Stimulated activated effector memory CD8-positive, alpha-beta T cell treated with anti-CD3 and anti-CD28 coated beads, Interleukin-12 subunit alpha, Interleukin-12 subunit beta, amount 100 ng/mL, for 72 hours (primary cell): ENCODE measurements at places on chromosomes 7 and 10.

DNA sequence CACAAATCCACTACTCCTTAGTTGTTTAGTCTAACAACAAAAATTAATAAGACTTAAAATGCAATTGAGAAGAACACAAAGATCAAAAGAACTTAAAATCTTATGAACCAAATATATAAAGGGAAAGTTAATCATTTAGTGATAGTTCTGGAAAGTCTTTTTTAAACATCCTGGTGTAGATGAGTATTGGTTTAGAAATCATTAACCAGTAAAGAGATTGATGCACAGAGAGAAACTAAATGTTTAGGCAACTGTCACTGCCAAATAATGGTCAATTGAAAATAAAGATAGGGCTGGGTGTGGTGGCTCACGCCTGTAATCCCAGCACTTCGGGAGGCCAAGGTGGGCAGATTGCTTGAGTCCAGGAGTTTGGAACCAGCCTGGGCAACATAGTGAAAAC is 44.9 kb downstream of the SP8 start:
- DNase-seq, result no peak

DNA sequence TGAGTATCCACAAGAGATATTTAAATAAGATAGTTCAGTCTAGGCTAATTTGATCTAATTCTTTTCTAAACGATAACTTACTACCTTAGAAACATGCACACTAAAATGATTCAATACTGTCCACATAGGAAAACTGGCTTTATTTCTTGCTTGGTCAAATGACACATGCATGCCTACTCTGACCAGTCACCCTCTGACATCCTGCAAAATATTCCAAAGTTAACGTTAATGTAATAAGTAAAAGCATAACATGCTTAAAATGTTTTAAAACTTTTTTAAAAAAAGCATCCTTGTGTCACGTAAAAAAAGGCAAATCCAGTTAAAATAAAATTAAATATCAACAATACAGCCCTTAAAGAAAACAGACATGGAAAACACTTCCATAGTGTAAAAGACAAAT is 70.2 kb downstream of the UBE2H start:
- no peak for DNase-seq

GRCh38 chr10:96299383-96299782 is 4.9 kb upstream of the DNTT start:
- DNase-seq, result no peak

DNA sequence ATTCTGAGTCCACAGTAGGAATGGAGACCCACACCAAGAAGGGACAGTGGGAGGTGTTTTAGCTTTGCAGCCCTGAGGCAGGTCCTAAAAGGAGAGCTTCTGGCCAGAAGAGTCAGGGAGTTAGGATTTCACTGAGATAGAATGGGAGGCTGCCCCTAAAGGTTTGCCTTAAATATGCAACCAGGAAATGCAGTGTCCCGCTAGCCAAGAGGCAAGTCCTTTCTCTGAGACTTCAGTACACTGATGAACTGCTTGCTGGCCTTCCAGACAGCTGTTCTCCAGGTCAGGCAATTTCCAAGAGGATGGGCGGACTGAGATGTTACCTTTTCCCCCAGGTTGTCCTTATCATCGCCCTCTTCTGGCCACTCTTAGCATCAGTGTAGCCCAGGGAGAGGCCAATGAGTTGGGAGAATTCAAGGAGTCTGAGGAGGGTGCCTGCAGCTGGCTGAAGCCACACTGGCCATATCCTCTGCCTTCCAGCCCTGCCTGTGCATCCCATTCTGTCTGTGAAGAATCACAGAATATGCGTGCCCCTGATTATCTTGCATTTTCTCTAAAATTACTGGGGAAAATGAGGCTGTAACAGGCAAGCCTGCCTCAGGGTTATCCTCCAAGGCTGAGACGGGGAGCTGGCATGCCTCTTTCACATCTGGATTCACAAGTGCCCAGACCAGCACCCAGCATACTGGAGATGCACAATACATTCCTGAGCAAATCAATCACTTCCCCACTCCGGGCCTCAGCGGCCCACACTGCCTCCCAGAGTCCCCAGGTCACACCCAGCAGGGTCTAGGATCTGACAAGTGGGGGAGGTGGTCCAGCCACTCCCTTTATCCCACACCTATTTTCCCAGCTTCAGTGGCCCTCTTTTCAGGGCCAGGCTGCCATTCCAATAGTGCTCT is 2.4 kb downstream of the TLL2 start:
- no peak for DNase-seq

- no peak for DNase-seq
These were observed 80.8 kb downstream of the PPP1R17 start for GRCh38 chr7:31767686-31768358.
